ENCODE measurements at places on chromosomes 13 and 19.
A peak's percentile ranks its signal among the peaks of the same experiment; 100 is the strongest.

GRCh38 chr19:2039089-2039958 lies 11.7 kb downstream of the MKNK2 start:
- DNase-seq: no peak

- peak; percentile 60 for DNase-seq
Observed at GRCh38 chr19:2636141-2636896, 66.2 kb downstream of the GNG7 start.

DNA sequence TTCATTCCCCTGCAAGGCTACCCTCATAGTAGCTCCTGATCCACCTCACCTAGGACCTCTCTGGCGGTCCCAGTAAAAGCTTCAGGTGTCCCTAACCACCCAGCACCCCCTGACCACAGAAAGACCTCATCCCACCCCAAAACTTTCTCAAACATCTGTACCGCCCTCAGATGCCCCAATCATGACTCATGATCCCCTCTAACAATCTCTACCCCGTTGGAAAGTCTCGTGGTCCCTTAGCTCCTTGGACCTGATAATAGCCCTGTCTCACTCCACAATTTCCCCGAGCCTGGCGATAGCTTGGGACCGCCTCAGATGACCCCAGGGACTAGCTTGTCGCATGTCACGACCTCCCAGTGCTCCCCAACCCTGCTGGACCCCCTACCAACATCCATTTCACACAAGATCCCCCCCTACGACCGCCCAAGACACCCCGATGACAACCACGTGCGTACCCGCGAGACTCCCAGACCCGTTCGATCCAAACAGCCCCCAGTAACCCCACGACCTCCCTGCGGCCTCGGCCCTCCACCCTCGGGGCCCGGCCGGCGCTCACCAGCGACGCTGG lies 450 bp downstream of the NDUFA11 start:
- DNase-seq: no peak

DNA sequence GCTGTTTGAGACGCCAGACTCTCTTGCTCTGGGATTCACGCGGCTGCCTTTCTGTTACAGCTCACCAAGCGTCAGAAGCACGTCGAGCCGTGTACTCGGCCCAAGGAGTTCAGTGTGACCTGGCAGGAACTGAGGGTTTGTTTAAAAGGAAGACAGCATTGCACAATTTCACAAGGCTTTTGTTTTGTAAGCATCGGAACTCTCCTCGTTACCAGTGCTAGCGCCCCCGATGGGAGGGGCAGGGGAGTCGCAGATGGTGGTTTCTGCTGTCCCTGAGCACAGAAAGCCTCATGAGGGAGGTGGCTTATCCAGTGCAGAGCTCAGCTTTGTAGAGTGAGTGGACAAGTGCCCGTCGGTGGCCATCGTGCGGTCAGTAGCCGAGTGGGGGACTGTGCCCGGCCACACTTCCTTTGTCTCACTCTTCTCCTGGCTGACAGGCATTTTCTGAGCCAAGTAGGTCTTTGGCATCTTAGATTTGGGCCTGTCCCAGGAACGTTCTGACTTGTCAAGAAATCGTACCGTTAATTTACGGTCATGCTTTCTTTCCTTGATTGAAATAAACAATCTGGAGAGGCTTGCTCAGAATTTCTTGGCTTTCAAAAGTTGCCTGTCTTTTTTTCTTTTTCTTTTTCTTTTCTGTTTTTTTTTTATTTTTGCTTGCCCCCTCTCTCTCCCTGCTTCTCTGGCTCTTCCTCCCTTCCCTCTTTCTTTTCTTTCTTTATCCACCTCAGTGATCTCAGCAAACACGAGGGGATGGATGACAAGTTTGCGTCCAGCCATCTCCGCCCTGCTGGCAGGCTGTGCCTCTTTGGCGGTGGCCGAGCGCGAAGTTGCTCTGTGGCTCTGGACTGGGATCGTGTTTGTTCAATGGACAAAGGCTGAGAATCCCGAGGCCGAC lies 7.7 kb downstream of the KDM4B start:
- DNase-seq: no peak

DNA sequence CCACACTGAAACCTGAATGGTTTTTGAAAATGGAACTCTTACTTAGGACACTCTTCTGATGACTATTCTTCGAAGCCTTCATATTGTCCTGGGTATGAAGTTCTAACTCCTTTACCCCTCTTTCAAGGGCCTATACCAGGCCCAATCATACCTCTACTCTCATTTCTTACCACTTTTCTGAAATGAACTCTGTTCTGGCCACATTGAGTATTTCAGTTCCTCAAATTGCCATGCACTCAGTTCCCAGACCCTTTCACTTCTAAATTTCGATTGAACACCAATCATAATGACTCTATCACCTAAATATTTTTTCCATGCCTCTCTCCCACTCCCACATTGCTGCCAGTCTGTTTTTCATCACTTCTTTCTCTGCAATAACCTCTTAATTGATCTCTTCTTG lies 53.7 kb downstream of the LACC1 start:
- no peak for DNase-seq

GRCh38 chr13:110393761-110394160 lies 86.7 kb downstream of the COL4A2 start:
- DNase-seq: no peak

GRCh38 chr13:55554741-55555140 lies 1586.0 kb upstream of the PRR20A start:
- DNase-seq: no peak

- DNase-seq: no peak
Observed at GRCh38 chr19:17614476-17614875, 59.0 kb downstream of the COLGALT1 start.

GRCh38 chr13:107590556-107590955 lies 624.8 kb downstream of the LIG4 start:
- no peak for DNase-seq

- no peak for DNase-seq
Observed at GRCh38 chr13:36715841-36716240, 42.0 kb downstream of the SERTM1 start.

GRCh38 chr13:99165753-99166587 lies 34.7 kb upstream of the UBAC2 start:
- no peak for DNase-seq

- no peak for DNase-seq
Observed at GRCh38 chr19:58573658-58574164, 576 bp upstream of the MZF1 start.

GRCh38 chr13:27919659-27919933 lies 204 bp upstream of the PDX1 start:
- no peak for DNase-seq

DNA sequence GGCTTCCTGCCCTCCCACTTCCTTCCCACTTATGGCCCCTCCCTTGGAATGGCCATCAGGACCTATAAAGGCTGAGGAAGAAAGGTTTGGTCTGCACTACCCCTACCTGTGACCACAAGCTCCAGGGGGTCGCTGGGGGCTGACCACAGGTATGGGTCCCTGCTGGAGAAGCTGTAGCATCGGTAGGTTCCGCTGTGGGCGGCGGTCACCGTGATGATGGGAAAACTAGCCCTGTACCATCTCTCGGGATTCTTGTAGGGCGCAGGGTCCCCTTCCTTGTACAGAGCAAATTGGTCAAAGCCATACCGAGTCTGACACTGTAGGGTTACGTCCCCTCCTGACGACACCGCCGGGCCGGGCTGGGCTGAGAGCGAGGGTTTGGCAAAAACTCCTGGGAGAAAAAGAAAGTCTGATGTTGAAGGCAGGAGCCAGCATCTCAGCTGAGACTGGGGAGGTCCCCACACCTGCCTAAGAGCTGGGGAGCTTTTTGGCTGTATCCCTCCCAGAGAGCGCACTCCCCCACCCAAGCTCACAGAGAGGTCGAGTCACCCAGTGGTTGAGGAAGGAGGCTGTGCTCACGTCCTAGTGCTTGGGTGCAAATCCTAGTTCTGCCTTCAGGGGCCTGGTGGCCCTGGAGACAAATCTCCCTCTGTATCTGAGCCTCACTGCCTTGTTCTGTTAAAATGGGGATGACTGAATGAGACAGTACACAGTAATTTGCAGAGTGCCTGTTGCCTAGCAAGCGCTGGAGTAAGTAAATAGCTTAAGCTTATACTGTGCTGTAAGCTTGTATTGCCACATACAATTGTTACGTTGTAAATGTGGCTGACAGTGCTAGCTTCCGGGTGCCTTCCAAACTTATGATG lies 10.4 kb downstream of the GP6 start:
- DNase-seq: no peak

DNA sequence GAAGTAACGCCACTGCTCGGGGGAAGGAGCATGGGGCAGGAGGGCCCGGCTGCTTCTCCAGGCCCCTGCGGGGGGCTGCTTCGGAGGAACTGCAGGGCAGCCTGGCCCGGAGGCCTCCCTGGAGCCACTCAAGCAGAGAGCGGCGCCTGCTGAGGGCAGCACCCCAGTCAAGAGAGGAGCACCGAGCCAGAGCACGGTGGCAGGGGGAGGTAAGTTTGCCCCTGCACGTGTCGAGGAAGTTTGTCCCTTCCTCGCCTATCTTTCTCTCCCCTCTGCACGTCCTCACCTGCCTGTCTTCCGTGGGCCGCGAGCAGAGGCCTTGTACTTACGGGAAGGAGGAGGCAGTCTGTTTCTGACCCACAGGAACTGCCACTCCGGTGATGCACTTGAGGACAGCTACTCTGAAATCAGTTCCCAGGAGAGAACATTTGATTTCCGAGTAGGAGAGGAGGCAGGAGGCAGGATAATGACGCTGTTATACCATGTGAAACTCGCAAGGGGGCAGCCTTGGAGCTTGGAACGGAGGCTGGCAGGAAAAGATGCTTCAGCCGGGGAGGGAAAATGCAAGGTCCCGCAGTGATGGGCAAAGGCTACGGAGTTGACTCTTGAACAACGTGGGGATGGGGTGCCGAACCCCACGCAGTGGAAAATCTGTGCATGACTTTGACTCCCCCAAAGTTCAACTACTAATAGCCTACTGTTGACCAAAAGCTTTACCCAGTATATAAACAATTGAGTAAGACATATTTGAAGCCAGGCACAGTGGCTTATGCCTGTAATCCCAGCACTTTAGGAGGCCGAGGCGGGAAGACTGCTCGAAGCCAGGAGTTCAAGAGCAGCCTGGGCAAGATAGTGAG lies 5.0 kb downstream of the FFAR1 start:
- DNase-seq: peak; percentile 71

DNA sequence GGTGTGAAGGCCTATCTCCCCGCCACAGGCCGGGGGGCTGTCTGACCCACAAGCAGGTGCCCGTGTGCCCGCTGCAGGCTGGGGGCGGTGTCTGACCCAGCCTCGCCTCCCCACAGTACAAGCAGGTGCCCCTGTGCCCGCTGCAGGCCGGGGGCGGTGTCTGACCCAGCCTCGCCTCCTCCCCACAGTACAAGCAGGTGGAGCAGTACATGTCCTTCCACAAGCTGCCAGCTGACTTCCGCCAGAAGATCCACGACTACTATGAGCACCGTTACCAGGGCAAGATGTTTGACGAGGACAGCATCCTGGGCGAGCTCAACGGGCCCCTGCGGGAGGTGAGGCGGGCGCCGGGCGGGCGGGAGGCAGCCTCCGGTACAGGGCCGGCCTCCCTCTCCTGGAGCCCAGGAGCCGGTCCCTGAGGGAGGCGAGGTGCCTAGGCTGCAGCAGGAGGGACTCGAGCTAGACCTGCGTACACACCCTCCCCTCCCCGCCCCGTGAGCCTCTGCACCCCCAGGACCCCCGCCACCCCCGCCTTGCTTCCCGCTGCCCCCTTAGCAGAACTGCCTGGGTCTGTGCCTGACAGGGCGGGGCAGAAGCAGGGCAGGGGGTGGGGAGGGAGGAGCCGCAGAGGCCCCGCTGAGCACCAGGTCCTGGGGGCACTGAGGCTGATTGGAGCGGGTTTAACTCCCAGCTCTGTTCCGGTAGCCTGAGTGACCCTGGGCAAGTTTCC lies 20.6 kb downstream of the HCN2 start:
- DNase-seq: no peak

- DNase-seq: no peak
Observed at GRCh38 chr19:46992699-46993535, 26.7 kb upstream of the NPAS1 start.

DNA sequence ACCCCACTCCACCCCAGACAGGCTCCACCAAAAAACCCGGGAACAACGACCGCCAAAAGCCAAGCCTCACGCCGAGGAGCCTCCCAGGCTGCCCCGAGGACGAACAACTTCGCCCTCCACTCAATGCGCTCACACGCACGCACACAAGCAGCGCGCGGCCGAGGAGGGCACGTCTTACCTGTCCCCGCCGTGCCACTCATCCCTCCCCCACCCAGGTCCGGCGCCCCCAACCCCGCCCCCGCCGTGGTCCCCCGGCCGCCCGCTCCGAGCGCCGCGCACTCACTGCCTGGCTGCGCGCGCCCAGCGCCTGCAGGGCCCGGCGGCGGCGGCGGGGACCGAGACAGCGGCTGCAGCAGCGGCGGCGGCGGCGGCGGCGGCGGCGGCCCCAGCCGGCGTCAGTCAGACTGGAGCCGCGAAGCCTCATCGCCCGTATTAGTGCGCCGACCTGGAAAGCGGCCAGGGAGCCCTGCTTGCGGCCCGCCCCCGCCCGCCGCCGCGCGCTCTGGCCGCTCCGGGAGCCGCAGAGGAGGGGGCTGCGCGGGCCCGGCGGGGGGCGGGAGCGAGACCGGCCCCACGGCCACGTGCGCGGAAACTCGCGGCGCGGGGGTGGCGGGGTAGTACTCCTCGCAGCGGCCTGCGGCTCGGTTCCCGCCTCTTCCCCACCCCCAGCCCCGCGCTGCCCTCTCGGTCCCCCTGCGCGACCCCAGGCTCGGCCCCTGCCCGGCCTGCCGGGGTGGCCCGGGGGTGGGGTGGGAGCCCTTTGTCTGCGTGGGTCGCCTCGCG lies at the start of gene SMAD9:
Gene SMAD9, minus strand, starts transcription at position 406 of the 783 bp plus-strand sequence. CDS start 40,549 bp downstream, outside the sequence.
- peak; percentile 69 for DNase-seq

GRCh38 chr19:28019371-28019770 lies 1193.6 kb downstream of the UQCRFS1 start:
- DNase-seq: no peak

- DNase-seq: no peak
Observed at GRCh38 chr13:44951184-44951583, 38.1 kb downstream of the NUFIP1 start.

DNA sequence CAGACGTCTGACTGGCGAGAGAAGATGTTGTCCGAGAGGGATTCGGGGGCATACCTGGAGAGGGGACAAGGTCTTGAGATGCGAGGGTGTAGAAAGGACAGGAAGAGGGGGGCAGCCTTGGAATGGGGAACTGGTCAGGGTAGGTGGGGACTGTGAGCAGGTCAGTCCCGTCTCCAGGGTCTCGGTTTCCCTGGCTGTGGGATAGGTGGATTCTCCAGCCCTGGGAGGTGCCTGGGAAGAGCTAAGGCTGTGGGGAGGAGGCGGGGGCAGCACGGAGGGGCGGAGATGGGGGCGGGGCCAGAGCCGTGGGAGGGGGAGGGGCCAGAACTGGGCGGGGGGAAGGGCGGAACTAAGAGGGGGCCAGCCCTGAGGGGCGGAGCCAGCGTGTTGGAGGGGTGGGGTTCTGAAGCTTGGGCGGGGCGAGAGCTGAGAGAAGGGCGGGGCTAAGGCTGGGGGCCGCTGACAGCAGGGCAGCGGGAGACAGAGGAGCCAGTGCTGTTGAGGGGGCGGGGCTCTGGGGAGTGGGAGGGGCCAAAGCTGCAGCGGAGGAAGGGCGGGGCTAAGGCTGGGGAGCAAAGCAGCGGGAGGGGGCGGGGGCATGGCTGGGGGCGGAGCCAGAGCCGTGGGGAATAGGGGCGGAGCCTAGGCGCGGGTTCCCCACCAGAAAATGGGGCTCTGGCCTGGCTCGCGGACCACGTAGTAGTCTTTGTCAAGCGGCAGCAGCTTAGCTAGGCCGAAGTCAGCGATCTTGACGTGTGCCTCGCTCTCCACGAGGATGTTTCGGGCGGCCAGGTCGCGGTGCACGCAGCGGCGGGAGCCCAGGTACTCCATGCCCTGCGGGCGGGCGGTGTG lies 9.5 kb upstream of the INSL3 start:
- peak; percentile 69 for DNase-seq

- DNase-seq: no peak
Observed at GRCh38 chr19:944171-944567, 18.3 kb downstream of the ARID3A start.

Data from renal pelvis (tissue), 12 donors.